C1 segment of cervical spinal cord (tissue), 14 donors: ENCODE measurements at places on chromosomes 1 and 21.

GRCh38 chr1:15246960-15247614, at the start of gene FHAD1:
TSS of gene FHAD1 (plus strand) at chr1:15247223. CDS start at chr1:15251785, 4,562 bp downstream.
- DNase-seq: no peak

DNA sequence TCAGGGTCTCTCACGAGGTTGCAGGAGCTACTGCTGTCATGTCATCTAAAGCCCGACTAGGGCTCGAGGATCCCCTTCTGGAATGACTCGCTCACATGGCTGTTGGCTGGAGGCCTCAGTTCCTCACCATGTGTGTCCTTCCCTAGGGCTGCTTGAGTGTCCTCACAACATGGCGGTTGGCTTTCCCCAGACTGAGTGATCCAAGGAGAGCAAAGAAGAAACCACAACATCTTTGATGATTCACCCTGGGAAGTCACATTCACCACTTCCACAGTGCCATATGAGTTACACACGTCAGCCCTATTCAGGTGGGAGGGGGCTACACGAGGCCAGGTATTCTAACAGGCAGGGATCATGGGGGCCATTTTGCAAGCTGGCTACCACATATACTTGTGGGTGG, 64.9 kb downstream of the FHAD1 start:
- no peak for DNase-seq

GRCh38 chr1:167342846-167343245, 122.2 kb downstream of the POU2F1 start:
- no peak for DNase-seq

DNA sequence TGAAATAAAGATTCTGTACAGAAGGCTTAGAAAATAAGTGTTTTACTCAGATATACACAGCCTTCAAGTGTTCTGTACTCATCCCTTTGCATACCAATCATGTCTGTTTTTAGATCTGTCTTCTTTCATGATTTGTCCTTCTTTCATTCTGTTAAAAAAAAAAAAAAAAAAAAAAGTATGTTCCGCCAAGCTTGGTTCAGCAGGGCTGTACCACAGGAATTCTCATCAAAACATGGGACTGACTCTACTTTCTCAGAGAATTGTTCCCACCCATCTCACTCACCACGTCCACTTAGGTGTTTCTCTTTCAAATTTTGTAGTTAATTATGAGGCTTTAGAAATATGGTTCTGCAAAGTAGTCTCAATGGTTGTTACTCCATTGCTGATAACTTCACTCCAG, 119.0 kb downstream of the AK5 start:
- no peak for DNase-seq

GRCh38 chr21:19246018-19246417, 842.4 kb upstream of the TMPRSS15 start:
- DNase-seq: no peak

- no peak for DNase-seq
Observed at GRCh38 chr1:52842643-52843310, at the start of gene ZYG11A. TSS of gene ZYG11A (plus strand) at chr1:52842760. CDS start at chr1:52842884, 124 bp downstream.

GRCh38 chr1:21534674-21535378, 25.6 kb downstream of the ALPL start:
- no peak for DNase-seq

GRCh38 chr1:21573971-21574465, 64.8 kb downstream of the ALPL start:
- peak; percentile 16 for DNase-seq

DNA sequence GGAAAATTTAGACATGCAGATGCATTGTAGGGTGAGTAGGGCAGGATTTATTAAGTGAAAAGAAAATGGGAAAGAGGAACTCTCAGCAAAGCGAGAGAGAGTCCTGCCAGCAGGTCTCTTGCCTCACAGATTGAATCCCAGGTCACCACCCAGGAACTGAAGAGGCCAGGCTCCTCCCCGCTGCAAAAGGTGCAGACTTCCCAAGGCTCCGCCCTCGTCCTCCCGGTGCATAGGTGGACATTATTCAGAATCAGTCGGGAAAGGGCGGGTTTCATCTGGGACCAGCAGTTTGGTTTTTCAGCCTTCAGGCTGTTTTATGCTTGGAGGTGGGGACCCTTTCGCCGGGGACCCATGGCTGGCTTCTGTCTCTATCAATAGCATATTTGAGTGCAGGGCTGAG, 41.6 kb upstream of the APP start:
- no peak for DNase-seq

- no peak for DNase-seq
Observed at GRCh38 chr1:180264595-180264994, 34.5 kb downstream of the LHX4 start.

GRCh38 chr1:61387829-61388228, 305.5 kb downstream of the NFIA start:
- DNase-seq: no peak

GRCh38 chr1:18114726-18115410, 7.3 kb downstream of the IGSF21 start:
- DNase-seq: no peak

- DNase-seq: no peak
Observed at GRCh38 chr1:56411484-56412180, 167.7 kb downstream of the PLPP3 start.

DNA sequence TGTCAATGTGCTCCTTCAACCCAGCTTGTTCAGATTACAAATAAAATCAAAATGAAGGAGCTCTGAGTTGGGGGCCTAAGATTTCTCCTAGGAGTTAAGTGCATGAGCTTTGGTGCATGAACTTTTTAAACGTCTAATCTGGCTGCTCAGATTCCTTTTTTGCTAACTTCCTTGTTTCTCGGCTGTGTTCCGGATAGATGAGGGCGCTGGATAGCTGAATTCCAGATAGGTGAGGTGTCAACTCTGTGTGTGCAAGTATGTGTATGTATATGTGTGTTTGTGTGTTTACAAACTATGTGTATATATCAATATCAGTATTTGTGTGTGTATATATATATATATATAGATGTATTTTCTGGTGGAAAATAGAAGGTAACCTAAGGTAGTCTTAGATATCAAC, 37.5 kb upstream of the RCAN3 start:
- no peak for DNase-seq

DNA sequence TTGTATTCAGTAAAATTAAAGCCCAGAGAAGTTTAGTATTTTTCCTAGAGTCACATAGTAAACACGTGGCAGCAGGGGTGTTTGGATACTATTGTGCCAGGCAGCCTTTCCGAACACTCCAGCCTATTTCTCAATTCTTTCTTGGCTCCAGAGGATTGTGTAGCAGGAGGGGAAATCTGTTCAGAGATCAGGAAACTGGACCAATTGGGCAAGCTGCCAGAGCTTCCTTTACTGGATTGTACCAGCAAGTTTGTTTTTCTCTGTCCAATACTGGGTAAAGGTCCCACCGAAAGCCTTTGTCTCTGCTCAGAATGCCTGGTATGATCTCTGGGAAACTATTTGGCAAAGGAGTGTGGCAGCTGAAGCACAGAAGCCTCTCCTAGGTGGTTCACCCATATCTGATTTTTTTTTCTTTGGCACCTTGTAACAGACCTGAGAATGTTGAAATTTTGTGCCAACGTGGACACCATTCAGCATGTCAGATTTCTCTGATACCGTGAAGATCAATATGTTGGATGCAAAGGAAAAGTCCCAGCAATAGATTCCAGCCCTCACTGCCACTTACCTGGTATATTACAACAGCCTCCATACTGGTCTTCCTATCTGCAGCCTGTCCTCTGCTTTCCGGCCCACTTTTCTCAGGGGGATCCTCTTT, 126.2 kb downstream of the FGGY start:
- no peak for DNase-seq

GRCh38 chr21:14707511-14708020, 161.5 kb upstream of the SAMSN1 start:
- no peak for DNase-seq

GRCh38 chr1:229582715-229583114, 24.2 kb upstream of the ABCB10 start:
- DNase-seq: no peak

DNA sequence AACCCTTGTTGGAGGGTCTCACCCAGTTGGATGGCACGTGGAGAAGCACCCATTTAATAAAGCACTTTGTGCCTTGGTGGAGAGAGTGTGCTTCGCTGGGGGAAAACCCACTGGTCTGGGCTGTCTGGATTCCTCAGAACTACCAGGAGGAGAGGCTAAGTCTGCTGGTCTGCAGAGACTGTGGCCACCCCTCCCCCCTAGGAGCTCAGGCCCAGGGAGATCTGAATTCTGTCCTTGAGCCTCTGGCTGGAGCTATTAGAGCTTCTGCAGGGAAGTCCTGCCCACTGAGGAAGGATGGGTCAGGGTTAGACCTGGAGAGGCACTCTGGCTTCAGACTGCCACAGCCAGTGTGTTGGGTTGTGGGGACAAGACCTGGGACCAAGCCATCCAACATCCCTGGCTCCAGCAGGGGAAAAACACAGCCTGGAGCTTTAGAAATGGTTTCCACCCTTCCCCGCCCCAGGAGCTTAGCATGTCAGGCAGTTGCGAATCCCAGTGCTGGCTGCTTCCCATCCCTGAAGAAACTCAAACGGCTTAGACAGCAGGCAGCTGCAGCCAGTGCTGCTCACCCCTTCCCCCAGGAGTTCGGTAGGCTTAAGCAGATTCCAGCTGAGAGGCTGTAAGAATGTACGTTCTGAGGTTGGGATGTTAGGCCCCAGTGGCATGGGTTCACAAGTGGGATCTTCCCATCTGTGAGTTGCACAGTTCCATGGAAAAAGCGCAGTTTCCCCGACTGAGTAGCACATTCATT, 288.3 kb downstream of the TGFB2 start:
- DNase-seq: no peak

- no peak for DNase-seq
Observed at GRCh38 chr1:47907177-47907528, 90.0 kb downstream of the TRABD2B start.

DNA sequence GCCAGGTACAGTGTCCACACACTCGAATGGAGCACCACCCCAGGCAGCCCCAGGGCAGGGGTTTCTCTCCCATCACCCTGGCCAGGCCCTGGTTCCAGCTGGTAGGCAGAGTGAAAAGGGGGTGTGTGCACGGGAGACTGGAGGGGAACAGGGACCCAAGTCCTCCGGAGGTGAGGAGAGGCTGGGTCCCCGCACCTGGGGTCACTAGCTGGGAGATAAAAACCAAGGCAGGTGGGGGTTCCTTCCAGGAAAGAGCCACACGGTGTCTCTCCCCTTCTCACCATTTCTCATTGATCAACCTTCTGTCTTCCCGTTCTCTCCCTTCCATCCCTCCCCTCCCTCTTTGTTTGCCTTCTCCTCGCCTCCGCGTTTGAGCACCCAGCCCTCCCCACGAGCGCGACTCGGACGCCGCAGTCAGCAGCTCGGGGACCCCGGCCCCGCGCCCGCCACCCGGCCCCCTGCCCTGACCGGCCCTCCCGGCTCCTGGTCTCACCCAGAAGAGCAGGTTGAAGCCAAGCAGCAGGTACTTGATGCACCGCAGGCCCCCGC, 358 bp downstream of the TSPAN2 start:
- DNase-seq: no peak

DNA sequence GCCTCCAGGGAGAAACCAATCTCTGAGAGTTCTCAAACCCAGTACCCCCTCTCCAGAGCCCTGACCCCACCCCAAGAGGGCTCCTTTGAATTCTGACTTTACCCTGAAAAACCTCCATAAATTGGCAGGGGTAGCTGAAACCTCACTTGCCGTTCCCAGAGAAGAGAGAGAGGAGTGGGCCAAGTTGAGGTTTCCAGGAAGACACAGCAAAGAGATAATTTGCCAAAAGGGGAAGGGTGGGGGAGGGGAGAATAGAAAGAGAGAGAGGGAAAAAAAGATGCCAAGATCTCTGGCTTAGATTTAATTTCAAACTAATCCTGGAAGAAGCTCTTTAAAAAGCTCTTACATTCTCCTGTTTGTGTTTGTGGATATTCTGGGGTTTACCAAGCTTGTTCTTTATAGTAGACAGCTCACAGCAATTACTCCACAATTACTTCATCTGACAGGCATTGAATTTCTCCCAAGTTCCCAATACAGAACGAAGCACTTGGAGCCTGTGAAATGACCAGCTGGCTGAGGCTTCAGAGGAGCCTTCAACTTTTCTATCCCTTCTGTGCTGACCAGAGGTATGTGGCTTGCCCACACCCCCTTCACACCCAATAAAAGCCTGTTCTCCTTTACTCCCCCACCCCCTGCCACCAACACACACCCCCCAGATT, 1.1 kb upstream of the GRHL3 start:
- DNase-seq: no peak

GRCh38 chr1:90391126-90391525, 326.0 kb downstream of the BARHL2 start:
- no peak for DNase-seq

DNA sequence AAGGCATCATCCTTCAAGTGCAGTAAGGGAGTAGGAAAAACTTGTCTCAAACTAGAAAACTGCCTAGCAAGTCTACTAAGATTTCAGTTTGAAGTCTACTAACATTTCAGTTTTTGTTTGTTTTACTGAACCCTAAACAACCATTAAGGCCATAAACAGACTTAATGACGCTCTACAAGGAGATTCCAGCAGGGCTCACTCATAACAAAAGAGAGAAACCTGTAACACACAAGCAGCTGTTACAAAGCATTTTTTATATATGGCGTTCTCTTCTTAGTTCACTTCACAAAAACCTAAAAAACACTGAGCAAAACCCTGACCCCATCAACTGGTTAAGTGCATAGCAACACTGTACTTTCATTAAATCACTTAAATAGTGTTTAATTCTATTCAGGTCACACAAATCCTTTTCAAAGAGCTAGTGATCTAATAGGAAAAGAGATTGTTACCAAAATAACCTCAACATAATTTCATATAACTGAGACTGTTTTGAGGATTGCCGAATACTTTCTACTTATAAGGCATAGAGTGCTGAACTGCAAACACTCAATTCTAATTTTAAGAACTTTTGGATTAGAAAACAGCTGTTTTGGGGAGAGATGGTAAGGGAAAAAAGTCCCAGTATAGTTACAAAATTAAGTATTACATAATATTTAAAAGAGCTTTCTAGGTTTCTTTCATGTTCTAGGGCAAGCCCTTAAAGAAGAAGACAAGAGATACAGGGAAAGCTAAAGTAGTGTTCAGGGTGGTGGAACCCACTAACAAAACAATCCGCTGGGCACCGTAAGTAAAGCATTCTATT, 1.4 kb downstream of the B3GALNT2 start:
- no peak for DNase-seq
